ENCODE measurements at places on chromosomes 7 and 10. TPM values are rescaled to one million over a fixed set of nuclear protein-coding genes. Genes with fewer than 3 reads are reported as not detected.

DNA sequence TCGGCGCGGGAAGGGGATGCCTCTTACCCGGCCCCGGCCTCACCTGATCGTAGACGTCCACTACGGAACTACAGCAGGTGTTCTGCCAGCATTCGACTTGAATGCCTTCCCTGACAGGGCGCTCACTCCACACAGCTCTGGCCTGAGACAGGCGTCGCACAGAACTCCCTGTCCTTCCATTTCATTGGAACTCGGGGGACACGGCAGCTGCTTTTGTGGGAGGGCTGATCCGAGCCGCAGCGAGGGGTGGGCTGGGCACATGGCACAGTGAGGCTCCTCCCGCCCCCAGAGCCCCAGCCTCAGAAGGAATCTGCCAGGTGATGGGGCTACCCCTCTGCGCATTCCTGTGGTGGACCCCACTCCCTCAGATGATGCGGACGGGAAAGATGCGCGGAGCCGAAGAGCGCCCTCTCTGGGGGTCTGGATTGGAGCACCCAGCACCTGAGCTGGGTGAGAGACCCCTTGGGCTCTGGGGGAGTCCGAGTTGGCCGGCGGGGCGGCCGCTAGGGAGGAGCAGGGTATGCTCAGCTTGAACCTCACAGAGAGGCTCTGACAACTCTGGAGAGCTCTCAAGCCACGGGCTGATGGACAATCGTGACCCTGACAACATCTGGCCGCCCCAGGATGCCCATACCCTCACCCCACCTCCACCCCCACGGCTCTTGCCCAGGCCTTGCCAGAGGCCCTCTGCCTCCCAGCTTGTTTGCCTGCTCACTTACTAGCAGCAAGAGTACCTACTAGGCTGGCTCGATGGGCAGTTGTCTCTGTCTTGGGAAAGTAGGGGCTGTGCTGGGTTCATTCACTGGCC, 36.6 kb downstream of the RASGEF1A start:
- no peak overlapping the region for H3K27ac ChIP-seq
- H3K4me1 ChIP-seq, result peaks cover 17% of the 10 kb centered on the region
- H3K36me3 ChIP-seq, result no peaks in the 10 kb centered on the region

DNA sequence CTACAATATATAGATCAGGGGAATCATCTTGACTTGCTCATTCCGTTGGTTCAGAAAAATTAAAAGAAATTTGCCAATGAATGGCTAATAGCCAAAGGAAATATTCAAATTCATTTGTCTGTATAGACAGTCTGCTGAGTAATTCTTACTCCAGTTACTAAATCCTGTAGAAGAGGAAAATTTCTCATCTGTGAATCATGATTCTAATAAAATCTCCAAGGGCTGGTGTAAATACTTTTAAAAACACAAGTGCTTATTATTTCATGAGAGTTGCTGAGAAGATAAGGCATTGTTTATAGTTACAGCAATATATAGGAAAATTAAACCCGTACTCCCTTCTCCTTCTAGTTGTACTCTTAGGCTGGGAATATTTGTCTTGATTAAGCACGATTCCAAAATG, 53.0 kb downstream of the WNT2 start:
- H3K27ac ChIP-seq, result no peak overlapping the region
- no peaks in the 10 kb centered on the region for H3K36me3 ChIP-seq

DNA sequence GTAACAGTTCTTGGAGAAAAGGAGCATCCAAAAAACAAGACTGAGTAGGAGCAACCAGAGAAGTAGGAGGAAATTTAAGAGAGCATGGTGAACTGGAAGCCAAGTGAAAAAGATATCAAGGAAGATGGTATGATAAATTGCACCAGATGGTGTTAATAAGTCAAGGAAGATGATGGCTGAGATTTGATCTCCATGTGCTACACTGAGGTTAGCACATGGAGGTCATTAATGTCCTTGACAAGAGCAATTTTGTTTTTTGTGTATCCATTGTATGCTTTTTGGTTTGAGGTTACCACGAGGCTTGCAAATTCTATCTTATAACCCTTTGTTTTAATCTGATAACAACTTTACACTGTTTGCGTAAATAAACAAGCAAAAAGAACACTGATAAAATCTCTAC, 11.3 kb upstream of the PTTG1IP2 start:
- H3K36me3 ChIP-seq, result no peaks in the 10 kb centered on the region

DNA sequence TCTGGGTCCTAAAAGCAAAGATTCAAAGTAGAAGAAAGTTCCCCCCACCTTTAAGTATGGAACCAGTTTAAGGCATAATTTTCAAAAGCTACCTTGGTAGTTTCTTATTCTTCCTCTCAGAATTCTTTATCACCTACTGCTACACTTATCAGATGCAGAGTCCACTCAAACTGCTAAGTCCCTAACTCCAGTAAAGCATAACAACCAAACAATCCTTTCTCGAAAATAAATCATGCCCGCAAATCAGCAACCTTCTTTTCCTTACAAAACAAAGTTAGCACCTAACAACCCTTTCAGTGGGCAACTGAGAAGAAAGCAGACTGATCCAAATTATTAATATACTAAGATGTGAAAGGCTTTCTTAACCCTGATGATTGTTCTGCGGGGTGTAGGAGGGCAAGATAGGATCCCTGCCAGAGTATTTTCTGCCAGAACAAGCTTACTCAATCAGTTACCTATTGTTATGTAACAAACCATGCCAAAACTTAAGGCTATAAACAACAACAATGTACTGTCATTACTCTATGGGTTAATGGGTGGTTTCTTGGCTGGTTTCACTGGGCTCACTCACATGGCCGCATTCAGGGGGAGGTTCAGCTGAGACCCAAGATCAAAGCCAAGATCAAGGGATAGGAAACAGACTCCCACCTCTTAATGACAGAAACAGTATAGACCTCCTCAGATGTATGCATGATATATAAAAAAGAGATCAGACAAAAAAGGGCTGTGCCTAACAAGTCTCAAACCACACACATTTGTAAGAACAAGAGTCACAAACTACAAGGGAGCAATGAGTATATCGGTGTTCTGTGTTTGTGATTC, 42.0 kb downstream of the CCDC6 start:
- H3K4me3 ChIP-seq, result no peak overlapping the region
- no peak for DNase-seq
- H3K27ac ChIP-seq, result peak overlapping the region; percentile 47
- no peaks in the 10 kb centered on the region for H3K27me3 ChIP-seq

GRCh38 chr7:84847790-84848189, 339.1 kb downstream of the SEMA3D start:
- H3K4me3 ChIP-seq, result no peak overlapping the region
- no peak overlapping the region for H3K27ac ChIP-seq
- no peaks in the 10 kb centered on the region for H3K27me3 ChIP-seq

DNA sequence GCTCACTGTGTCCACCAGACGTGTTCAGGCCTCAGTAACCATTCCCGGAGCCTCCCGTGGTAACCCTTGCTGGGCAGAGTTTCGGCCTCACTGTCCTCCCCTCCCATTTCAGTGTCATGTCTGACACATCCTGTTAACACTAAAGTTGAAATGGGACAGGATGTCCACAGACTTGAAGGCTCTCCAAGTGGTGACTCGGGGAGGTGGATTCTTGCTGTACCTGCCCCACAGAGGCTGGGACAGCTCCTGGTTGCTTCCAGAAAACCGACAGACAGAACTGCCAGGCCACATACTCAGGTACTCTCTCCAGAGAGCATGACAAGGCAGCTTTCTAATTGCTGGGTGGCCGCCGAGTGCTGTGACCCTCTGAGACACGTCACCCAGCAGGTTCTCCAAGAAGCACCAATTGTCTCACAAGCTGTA, 17.9 kb upstream of the CYTH3 start:
- no peak overlapping the region for H3K27ac ChIP-seq
- DNase-seq, result no peak
- no peaks in the 10 kb centered on the region for H3K27me3 ChIP-seq
- H3K4me1 ChIP-seq, result no peaks in the 10 kb centered on the region
- no peak overlapping the region for H3K4me3 ChIP-seq

DNA sequence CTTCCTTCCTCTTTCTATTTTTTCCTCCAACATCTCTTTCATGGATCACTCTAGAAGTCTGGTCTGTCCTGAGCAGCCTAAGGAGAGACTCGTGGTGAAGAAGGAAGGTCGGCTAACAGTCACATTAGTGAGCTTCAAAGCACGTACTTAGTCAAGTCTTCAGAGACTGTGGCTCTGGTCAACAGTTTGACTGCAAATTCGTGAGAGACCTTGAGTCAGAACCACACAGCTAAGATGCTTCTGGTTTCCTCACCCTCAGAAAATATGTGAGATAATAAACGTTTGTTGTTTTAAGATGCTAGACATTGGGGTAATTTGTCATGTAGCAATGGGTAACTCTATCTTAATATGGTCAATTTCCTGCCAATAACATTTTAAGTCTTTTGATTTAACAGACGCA, 126.2 kb upstream of the LRRN3 start:
- no peaks in the 10 kb centered on the region for H3K4me1 ChIP-seq
- no peak for DNase-seq
- no peaks in the 10 kb centered on the region for H3K27me3 ChIP-seq
- no peaks in the 10 kb centered on the region for H3K36me3 ChIP-seq

GRCh38 chr10:63504145-63504881, 16.9 kb upstream of the REEP3 start:
- no peak for DNase-seq
- no peaks in the 10 kb centered on the region for H3K36me3 ChIP-seq
- H3K27ac ChIP-seq, result no peak overlapping the region
- H3K4me3 ChIP-seq, result no peak overlapping the region
- peaks cover 8% of the 10 kb centered on the region for H3K4me1 ChIP-seq
- H3K27me3 ChIP-seq, result no peaks in the 10 kb centered on the region

- no peaks in the 10 kb centered on the region for H3K4me1 ChIP-seq
- H3K27ac ChIP-seq, result no peak overlapping the region
- no peak overlapping the region for H3K4me3 ChIP-seq
- no peak for DNase-seq
Measured at GRCh38 chr7:70113536-70113935, 515.3 kb downstream of the AUTS2 start.

Gene PLA2G12B
- total RNA-seq, result not detected

Gene FAM25G
- total RNA-seq, result not detected
